ENCODE measurements at places on chromosomes 1 and 21.

DNA sequence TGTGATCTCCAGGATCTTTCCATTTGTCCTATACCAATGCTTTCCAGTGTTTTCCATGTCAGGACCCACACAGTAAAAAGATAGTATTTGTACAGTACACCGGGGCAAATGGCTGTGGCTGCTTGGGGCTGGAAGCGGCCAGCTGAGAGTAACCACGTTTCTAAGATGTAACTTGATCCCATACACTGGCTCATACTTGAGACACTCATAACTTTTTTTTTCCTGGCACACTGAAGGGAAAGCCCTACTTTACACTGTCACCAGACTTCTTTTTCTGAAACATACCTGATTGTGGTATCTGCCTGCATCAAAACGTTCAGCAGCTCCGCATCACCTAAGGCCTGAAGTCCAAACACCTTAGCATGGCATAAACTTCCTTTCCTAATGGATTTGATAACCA, 21.6 kb downstream of the VPS13D start:
- H3K27ac ChIP-seq = no peak overlapping the region
- no peak overlapping the region for H3K4me3 ChIP-seq
- DNase-seq = no peak
- H3K4me1 ChIP-seq = peaks cover 3% of the 10 kb centered on the region
- peaks cover 80% of the 10 kb centered on the region for H3K36me3 ChIP-seq

GRCh38 chr1:156937883-156938282, 17.5 kb downstream of the LRRC71 start:
- no peaks in the 10 kb centered on the region for H3K36me3 ChIP-seq
- no peak for DNase-seq
- H3K27me3 ChIP-seq = peaks cover 20% of the 10 kb centered on the region
- no peak overlapping the region for H3K27ac ChIP-seq
- H3K4me3 ChIP-seq = no peak overlapping the region

- H3K4me1 ChIP-seq = peaks cover 32% of the 10 kb centered on the region
- H3K27me3 ChIP-seq = no peaks in the 10 kb centered on the region
- DNase-seq = no peak
These were observed 22.8 kb downstream of the AKT3 start for GRCh38 chr1:243827206-243827605.

DNA sequence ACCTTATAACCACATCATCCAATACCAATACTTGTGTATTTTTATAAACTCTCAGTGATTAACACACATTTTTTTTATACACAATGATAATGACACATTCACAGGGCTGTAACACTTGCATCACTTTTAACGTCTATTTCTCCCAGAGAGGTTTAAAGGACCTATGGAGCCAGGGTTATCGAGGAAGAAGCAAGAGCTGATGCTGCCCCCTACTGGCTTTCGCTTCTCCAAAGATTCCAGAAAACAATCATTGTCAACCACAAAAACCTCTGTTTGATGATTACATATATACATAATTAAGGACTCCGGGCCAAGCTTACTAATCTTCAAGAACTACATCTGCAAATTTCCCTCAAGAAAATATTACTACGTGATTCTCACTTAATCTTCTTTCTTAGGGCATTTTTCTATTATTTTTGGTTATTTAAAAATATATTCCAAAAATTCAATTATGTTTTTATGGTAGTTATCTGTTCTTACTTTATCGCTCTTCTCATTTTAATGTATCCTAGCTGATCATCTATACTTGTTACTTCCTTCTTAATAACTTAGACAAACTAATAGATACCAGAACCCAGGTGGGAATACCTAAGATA, 214.5 kb downstream of the VAV3 start:
- H3K27ac ChIP-seq = no peak overlapping the region
- H3K4me1 ChIP-seq = no peaks in the 10 kb centered on the region
- H3K36me3 ChIP-seq = peaks cover 15% of the 10 kb centered on the region
- H3K4me3 ChIP-seq = no peak overlapping the region
- DNase-seq = no peak

GRCh38 chr1:1274931-1275431, 1.3 kb upstream of the UBE2J2 start:
- H3K27me3 ChIP-seq = no peaks in the 10 kb centered on the region
- peaks cover 21% of the 10 kb centered on the region for H3K36me3 ChIP-seq
- DNase-seq = no peak
- H3K4me1 ChIP-seq = peaks cover 26% of the 10 kb centered on the region

DNA sequence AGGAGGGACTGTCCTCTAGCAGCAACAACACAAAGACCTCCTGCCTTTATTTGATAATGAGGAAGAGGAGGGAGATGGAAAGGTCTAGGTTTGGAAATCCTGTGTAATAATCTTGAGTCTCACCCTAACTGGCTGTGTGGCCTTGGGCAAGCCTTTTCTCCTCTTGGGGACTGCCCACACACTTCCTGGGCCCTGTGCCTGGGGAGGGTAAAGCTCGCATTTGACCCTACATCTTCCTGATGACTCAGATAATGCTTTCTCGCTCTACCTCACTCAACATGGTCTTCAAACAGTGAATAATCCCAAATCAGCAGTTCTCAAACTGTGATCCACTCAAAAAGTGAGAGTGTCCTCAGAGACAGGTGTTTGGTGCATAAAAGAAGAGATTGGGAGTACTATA, 81.2 kb downstream of the VWA5B1 start:
- no peak for DNase-seq
- H3K4me1 ChIP-seq = peaks cover 4% of the 10 kb centered on the region
- H3K27ac ChIP-seq = no peak overlapping the region
- peaks cover 3% of the 10 kb centered on the region for H3K36me3 ChIP-seq
- no peak overlapping the region for H3K4me3 ChIP-seq

- no peak overlapping the region for H3K27ac ChIP-seq
- no peak for DNase-seq
- no peak overlapping the region for H3K4me3 ChIP-seq
- H3K4me1 ChIP-seq = no peaks in the 10 kb centered on the region
- no peaks in the 10 kb centered on the region for H3K36me3 ChIP-seq
These were observed 14.4 kb upstream of the MAGI3 start for GRCh38 chr1:113375878-113376277.

- H3K4me1 ChIP-seq = no peaks in the 10 kb centered on the region
- no peak for DNase-seq
- no peaks in the 10 kb centered on the region for H3K27me3 ChIP-seq
- no peaks in the 10 kb centered on the region for H3K36me3 ChIP-seq
- no peak overlapping the region for H3K27ac ChIP-seq
- no peak overlapping the region for H3K4me3 ChIP-seq
These were observed 165.0 kb downstream of the RHOU start for GRCh38 chr1:228900099-228900885.

DNA sequence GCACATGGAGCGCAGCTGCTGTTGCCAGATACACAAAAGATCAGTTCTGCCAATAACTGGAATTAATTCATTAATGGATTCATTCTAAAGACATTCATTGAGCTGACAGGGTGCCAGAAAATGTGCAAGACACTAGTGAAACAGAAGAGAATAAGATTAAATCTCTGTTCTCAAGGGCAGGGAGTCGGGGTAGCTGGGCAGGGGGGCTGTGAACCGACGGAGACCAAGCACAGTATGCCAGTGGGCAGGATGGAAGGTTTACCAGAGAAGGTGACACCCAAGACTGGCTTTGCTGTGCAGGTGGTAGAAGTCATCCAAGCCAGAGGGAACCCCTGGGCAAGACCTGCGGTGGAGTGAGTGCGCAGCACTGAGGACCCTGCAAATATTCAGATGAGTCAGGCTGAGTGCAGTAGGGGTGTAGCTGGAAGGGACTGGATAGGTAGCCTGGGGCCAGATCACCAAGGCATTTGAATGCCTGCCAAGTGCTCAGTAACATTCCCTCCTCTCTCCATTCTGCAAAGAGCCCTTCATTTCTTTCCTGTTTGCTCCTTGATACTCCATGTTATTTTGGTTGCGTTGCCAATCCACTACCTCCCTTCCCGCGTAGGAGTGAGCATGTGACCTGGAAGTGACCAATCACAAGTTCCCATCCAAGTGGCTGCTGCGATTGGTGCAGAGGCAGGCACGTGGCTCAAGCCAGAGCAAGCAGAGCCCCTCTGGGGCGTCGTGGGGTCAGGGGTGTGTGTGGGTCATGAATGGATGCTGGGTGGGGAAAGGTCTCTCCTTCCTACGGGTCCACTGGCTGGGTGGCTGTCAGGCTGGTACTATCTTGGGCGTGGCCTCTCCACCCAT, 413.1 kb downstream of the PTPRU start:
- H3K27me3 ChIP-seq = peaks cover 77% of the 10 kb centered on the region
- DNase-seq = no peak
- H3K27ac ChIP-seq = no peak overlapping the region

Data from effector memory CD8-positive, alpha-beta T cell (primary cell).